DMS53 (cell line): ENCODE measurements at places on chromosomes 5 and 9.

DNA sequence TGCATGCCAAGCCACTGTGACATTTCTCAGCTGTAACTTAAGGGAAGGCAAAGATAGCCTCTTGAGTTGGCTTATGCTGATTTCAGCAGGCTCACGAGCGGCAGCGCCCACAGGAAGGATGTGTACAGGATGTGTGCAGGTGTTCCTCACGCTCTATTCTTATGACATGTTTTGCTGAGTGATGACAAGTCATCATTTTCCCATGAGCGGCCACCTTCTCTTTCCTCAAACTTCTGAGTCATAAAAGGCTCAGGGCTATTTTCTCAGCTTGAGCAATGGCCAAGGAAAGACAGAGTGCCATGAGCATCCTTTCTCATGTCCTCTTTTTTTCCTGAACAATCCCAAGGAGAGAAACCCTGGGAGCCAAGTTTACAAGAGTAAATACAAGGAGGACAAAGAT, 365.9 kb downstream of the PLK2 start:
- DNase-seq = peak; percentile 19

GRCh38 chr5:54608423-54609085, 91.0 kb downstream of the SNX18 start:
- DNase-seq = no peak

DNA sequence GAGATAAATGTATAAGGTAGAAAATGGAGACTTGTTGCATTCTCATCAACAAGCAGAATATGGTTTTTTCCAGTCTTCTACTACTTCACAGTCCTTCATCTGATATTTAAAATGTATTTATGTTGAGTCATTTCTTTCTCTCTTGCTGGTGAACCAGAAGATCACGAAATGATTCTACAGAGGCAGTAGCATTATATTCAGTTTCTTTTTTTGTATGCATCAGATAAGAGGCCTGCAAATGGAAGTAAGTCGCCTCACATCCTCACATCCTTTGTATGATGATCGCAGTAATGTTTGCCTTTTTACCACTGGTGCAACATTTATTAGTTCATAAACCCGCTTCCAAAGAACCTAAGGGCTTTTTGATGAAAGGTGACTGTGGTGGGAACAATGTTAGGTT, 22.1 kb upstream of the IL13 start:
- no peak for DNase-seq

DNA sequence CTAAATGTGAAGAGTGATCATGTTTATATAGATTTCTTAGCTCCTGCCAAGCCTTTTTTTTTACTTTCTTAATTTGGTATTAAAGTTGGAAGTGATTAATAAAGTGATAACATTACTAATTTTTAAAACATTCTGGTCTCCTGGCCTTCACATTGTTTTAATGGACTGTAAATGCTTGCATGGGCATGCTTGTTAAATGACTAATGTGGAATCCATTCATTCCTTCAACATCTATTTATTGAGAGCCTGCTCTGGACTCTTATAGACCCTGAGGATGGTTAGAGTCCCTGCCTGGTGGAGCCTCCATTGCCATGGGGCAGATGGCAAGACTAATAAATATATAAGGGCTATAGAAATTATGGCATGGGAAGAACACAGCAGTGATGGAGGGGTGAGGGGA, 103.5 kb downstream of the NTRK2 start:
- DNase-seq = no peak

- DNase-seq = no peak
Observed at GRCh38 chr9:114264806-114265550, 57.9 kb upstream of the ORM1 start.

DNA sequence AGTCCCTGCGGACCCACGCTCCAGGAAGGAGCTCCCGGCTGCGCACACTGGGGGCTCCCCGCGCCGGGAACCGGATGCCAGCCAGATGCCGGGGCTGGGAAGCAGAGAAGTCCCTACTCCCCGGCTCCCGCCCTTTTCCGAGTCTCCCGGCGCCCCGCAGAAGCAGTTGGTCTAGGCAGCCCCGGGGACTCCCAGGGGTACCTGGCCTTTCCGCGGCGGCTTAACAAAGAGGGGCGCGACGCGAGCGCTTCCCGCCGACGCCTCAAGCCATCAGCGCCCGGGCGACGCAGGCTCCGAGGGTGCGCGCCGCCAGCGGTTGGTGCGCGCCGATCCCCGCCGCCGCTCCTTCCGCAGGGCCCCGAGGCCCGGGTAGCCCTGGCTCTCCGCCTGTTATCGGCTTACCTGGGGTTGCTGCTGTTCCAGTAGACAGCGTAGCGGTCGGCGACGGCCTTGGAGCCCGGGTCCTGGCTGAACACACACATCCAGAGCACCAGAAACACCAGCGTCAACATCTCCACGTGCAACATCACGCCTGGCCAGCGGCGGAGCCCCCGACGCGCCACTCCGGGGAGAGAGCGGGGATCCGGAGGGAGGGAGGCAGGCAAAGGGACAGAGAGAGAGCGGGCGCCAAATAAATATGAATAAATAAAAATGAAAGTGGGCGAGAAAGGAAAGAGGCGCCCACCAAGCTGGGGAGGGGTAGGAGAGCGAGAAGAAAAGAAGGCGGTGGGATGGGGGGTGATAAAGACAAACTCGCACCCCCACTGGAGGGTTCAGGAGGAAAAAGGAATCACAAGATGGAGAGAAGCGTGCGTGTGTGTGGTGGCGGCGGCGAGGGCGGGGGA, 428 bp downstream of the EFNA5 start:
- DNase-seq = peak; percentile 82

- no peak for DNase-seq
Observed at GRCh38 chr9:82334286-82334685, 345.7 kb downstream of the SPATA31D1 start.

DNA sequence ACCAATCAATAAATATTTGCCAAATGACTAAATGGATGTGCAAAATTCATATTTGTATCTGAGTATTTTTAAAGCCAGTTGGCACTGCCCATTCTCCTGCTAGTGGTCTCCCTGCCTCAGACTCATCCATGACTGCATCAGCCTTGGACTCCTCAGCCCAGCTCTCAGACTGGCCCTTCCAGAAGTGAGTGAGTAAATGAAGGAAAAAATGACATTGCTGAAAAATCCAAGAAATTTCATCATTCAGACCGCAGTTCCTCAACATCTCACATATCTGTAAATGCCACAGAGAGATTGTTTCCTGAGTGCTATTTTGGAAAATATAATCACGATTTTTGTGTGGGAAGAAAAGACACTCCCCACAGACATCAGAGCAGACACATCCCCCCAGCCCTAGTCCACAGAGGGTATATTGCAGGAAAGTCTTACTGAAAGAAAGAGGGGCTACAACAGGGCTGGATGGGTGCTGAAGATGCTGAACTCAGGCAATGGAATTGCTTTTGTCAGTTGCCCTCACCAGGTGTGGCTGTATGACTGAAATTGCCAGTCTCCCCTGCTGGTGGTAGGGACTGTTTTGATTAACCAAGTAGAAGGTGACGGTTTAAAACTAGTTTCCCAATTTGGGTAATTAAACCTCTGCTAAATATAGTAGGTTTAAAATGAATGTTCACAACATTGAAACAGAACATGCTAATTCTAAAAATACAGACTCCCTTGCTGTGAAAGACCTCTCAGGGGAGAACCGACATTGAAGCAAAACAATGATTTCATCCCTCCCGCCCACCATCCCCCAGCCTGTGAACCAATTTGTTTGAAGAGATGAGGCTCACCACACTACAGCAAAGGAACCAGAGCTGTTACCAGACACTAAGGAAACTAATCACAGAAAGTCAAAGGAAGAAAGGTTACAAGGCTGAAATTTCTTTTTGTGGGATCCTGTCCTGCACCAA, 158.8 kb downstream of the DEPDC1B start:
- no peak for DNase-seq

GRCh38 chr5:56658972-56659371, 156.4 kb upstream of the MAP3K1 start:
- no peak for DNase-seq

DNA sequence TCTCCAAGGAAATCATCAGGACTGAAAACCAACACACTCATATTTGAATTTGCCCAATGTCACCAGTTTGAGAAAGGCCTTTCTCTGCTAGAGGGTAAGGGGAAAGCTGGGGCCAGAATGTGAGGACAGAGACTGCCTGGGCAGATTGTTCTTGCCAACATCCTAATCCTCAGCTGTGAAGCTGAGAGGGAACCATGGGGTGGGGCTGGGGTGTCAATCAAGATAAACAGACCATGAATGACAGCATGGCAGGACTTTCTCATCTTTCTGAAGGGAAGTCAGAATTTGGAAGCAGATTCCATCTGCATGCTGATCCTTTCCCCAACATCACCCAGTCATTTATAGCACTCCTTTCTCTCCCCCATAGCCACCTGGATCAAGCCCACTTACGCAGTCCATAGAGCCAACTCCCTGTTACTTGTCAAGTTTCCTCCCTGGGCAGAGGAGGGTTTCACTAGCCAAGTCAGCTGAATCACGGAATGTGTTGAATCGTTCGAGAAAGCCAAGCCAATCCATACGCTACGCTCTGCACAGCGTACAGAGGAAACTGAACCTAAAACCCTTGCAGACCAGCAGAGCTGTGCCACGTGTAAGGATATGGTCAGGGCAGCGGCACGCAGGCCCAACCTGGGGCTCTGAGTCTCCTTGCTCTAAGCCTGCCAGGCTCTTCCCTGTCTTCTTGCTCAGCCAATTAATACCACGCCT, 14.9 kb downstream of the GLDC start:
- DNase-seq = no peak

DNA sequence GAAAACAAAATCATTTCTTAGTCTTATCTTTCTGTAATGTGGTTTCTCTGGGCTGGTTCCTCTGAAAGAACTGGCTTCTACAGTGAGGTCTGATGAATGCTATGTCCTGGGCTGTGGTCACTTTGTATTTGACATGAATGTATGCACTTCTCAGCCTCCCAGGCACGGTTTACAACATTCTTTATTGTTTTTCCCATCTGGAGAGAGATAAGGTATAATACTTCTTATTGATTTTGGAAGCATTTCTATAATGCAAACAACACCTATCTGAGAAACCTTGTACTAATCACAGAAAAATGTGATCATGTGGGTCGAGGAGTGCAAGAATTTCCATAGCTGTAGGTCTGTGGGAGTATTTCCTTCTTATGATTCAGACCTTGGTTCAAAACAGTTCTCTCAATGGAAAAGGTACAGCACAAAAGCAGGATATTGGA, 46.9 kb downstream of the ACTBL2 start:
- DNase-seq = no peak

- DNase-seq = no peak
Observed at GRCh38 chr5:127867022-127867783, 164.0 kb downstream of the CCDC192 start.

DNA sequence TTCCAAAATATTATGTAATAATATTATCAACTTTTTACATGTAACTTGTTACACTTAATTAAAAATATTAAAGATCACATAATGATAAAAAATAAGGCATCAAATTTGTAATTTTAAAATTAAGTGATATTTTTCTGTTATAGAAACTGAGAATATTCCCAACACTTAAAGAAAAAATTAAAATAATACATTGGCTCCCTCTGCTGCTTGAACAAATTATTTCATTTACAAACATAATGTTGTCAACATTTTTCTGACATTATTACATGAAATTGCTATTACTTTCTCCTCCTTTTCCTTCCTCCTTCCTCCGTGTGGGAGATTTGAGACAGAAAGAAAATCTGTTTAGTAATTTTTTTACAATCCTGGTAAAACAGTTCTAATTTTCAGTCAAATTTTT, 42.3 kb downstream of the RNF180 start:
- DNase-seq = peak; percentile 51

- no peak for DNase-seq
Observed at GRCh38 chr5:103119070-103119764, 721 bp downstream of the GIN1 start.

- DNase-seq = no peak
Observed at GRCh38 chr5:146302406-146302805, 36.2 kb upstream of the POU4F3 start.

GRCh38 chr9:127983847-127984289, 3.1 kb upstream of the EEIG1 start:
- peak; percentile 39 for DNase-seq

- no peak for DNase-seq
Observed at GRCh38 chr5:171365351-171365750, 22.3 kb upstream of the NPM1 start.

DNA sequence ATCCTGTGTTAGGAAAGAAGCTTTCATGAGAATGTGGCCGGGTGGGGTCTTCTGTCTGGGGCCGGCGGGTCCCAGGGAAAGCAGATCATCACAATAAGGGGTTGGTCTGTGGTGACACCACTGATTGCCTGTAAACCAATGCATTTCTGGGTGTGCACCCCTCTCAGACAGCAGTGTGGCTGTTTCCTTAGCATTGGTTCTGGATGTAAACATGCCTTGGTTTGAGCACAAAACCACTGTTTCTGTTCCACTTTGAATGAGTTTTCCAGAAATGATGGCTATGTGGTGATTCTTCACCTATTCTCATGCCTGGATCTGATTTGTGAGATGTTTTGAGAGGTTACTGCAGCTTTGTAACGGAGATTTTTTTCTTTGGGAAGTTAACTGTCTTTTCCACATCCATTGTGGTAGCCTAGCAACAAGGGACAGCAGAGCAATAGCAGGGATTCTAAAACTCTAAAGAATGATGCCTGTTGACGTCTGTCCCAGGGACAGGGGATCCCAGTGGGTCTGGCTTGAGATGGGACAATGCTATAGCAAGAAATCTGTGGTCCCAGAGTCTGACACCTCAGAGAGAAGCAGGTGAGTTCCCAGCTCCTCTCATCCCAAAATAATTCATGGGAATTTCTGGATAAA, at the start of gene CCDC192:
CCDC192 (plus strand) TSS at position 466 of the 636 bp plus-strand sequence; CDS start at position 521, 55 bp downstream.
- DNase-seq = no peak

GRCh38 chr5:76696251-76696650, 19.7 kb upstream of the F2R start:
- DNase-seq = no peak

- no peak for DNase-seq
Observed at GRCh38 chr5:35146406-35146805, 83.9 kb downstream of the PRLR start.

DNA sequence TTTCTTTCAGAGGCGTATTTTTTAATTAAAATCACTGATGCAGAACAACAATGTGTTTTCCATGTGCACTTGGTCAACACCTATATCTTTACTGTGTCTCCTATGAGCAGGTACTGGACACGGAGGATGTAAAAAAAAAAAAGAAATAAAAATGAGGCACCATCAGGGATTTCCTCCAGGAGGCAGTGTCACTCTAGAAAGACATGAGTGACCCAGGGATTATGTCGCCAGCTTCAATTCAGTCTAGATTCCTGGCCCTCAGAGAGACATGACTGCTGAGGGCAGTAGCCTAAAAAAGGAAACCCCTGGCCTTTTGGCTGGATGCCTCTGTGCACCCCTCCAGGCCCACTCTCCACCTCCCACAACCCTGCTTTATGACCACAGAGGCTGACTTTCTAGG, 18.3 kb upstream of the IL33 start:
- peak; percentile 59 for DNase-seq

- DNase-seq = no peak
Observed at GRCh38 chr5:117433818-117434217, 859.2 kb upstream of the SEMA6A start.

DNA sequence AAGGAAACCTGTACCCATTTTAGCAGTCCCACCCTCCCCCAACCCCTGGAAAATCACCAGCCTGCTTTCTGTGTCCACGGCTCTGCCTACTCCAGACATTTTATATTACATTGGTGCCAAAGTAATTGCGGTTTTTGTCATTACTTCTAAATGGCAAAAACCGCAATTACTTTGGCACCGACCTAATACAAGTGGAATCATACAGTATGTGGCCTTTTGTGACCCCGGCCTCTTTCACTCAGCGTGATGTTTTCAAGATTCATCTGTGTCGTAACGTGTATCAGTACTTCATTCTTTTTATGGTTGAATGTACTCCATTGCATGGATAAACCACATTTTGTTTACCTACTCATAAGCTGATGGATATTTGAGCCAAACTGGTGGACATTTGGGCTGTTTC, 9.7 kb upstream of the ORM1 start:
- DNase-seq = no peak
